Trophoblast cell (in vitro differentiated cells and primary cell): ENCODE measurements at places on chromosomes 3 and 15.

GRCh38 chr3:102733791-102734563, 299.2 kb downstream of the ZPLD1 start:
- H3K27me3 ChIP-seq = no peaks in the 10 kb centered on the region
- no peaks in the 10 kb centered on the region for H3K4me1 ChIP-seq
- peak; percentile 4 for DNase-seq
- no peak overlapping the region for H3K27ac ChIP-seq

GRCh38 chr3:116135457-116136085, 309.7 kb downstream of the LSAMP start:
- H3K36me3 ChIP-seq = no peaks in the 10 kb centered on the region
- H3K4me3 ChIP-seq = no peak overlapping the region
- H3K27me3 ChIP-seq = no peaks in the 10 kb centered on the region

GRCh38 chr3:13215940-13216546, 142.8 kb upstream of the IQSEC1 start:
- no peaks in the 10 kb centered on the region for H3K27me3 ChIP-seq
- no peak overlapping the region for H3K4me3 ChIP-seq
- no peak overlapping the region for H3K27ac ChIP-seq

DNA sequence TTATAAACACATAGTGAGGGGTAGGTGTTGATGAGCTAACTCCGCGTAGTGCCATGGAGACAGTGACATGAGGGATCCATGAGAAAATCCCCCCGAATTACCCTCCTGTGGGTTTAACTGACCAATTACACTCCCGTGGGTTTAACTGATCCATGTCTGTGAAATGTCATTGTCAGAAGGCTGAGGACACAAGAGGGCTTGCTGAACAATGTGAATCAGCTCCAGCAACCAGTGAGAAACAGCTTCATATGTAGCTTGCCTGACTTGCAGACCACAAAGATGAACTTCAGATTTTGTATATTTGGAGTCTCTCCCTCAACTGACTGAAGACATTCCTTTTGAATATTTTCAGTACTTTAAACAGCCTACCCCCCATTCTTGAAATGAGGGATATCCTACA, 144.9 kb downstream of the FBN1 start:
- H3K4me3 ChIP-seq = no peak overlapping the region
- no peaks in the 10 kb centered on the region for H3K27me3 ChIP-seq
- no peaks in the 10 kb centered on the region for H3K36me3 ChIP-seq

DNA sequence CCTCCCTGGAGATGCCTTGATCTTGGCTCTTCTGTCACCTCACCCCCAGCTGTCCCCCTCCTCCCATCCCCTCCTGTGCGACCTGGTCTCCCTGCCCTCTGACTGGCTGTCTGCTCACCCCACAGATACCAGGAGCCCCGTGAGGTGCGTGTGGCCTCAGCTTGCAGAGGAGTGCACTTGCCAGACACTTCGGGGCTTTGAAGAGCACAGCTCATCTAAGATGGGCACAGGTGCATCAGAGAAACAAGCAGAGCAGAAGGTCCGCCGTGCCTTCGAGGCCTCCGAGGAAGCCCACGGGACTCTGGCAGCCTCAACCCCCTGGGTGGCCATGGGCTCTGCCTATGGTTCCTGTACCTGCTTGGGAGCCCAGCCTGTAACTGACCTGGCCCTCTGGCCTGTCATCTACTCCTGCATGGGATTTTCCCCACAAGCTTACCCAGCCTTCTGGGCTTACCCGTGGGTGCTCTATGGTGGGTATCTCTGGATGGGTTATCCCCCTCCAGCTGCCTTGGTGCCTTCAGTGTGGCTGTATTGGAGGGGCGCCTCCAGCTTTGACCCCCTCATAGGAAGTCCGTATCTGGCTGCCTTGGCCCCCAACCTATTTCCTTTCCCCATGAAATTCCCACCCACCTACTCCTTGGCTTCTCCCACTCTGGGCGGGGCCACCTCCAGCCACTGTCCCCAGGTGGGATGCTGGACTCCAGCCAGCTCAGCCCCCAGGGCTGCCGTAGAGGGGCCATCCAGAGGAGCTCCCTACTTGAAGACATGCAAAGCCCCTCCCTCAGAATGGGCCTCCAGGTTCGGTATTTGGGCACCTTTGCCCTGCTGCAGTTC, 3.8 kb downstream of the PRR23E start:
- no peaks in the 10 kb centered on the region for H3K27me3 ChIP-seq
- no peak overlapping the region for H3K27ac ChIP-seq
- H3K4me1 ChIP-seq = no peaks in the 10 kb centered on the region
- no peak for DNase-seq
- H3K4me3 ChIP-seq = no peak overlapping the region

GRCh38 chr15:88383354-88383753, 83.8 kb downstream of the MRPL46 start:
- DNase-seq = no peak
- H3K27me3 ChIP-seq = no peaks in the 10 kb centered on the region
- H3K4me3 ChIP-seq = no peak overlapping the region
- no peaks in the 10 kb centered on the region for H3K36me3 ChIP-seq
- no peaks in the 10 kb centered on the region for H3K4me1 ChIP-seq
